ENCODE measurements at places on chromosomes 12 and 14.

- no peak for DNase-seq
Observed at GRCh38 chr12:82593901-82594396, 92.8 kb upstream of the TMTC2 start.

DNA sequence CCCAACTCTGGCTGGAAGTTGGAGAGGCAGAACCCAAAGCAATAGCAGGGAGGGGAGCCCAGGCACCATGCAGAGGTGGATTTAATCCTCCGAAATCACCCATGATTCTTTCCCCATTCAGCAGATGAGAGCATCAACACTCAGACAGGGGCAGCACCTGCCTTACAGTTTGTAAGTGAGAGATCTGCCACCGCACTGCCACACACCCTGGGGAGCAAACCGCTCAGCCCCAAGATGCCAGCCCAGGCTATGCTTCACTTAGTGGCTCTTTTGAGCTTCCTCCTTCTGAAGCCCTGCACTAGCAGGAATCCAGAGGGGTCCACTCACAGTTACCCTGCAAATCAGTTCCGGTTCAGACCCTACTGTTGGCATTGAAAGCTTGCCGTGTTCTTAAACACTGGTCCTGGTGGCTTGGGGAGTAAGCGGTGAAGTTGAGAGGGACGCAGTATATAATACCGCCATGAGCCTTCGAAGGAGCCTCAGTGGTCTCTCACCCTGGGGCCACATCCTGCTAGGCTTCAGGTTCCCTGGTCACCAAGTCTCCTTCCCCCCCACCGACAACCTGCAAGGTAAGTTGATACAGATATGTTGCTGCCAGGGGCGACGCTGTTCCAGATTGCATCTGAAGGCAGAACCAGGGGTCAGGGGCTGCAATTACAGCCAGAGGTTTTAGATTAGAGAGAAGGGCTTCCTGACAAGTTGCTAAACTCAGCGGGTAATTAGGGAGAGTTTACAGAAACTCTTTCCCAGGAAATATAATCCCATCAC lies 72.0 kb upstream of the CCND2 start:
- DNase-seq: no peak

DNA sequence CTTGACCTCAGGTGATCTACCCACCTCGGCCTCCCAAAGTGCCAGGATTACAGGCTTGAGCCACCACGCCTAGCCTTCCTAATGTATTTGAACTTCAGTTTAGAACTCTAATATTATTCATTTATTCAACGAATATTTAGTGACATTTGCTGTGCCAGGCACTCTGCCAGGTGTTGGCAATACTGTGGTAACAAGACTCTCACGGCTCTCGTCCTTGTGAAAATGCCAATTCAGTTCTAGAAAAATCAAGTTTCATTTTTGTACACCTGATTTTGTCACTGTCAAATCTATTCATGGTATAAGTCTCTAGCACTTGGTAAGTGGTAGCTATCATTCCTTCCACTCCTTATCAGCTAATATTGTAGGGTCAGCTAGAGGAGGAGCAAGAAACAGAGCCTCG lies 6.3 kb upstream of the PWP1 start:
- no peak for DNase-seq

GRCh38 chr12:43988838-43989560 lies 153.1 kb downstream of the TMEM117 start:
- DNase-seq: no peak

DNA sequence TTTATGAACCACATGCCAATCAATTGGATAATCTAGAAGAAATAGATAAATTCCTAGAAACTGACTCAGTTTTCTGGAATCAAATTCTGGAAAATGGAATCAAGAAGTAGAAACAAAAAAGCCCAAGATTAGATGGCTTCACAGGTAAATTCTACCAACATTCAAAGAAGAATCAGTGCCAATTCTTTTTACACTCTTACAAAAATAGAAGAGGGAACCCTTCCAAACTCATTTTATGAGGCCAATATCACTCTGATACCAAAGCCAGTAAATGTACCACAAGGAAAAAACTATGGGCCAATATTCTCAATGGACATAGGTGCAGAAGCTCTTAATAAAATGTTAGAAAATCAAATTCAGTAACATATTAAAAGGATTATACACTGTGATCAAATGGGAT lies 35.7 kb upstream of the MYRFL start:
- no peak for DNase-seq

DNA sequence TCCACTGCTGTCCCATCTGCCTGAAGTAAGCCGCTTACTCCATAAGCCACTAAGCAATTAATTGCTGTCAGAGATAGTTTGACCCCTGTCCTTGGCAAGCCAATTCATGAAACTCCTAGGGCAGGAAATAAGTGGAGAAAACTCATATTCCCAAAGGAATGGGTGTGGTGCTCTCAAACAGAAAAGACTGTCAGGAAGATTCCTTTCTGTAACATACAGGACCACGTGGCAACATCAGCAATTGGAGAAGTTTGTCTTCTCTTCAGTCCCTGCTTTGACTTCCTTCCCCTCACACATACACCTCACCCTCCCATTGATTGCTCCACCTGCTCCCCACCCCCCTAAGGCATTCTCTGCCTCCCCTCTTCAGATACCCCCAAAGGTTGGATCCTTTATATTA lies 36.2 kb upstream of the MDM1 start:
- DNase-seq: no peak

All from CD4-positive, alpha-beta memory T cell (primary cell).